Fibroblast of gingiva (primary cell): ENCODE measurements at places on chromosomes 5 and 9.

- no peak for DNase-seq
Measured at GRCh38 chr9:97963232-97963631, 19.9 kb upstream of the ANP32B start.

- no peak for DNase-seq
Measured at GRCh38 chr9:130740218-130741023, 46.8 kb downstream of the EXOSC2 start.

DNA sequence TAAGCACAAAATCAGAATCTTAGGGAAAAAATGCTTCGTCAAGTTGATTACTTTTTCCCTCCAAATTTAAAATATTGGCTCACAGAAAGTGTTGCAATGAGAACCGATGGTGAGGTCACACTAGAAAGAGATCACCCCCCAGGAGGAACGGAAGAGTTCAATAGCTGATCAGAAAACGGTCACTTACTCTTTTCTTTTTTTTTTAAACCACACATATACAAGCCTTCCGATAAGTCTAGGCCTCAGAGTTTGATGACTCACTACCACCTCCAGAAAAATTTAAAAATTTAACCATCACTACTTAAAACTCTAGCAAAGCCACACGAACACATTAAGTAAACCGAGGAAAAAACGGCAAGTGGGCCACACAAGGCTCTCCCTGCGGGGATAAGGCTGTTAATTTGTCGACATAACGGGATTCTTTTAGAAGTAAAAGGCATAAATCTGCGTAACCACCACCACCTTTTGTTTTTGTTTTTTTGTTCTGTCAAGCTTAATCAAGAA lies 1.2 kb downstream of the SURF4 start:
- peak; percentile 56 for DNase-seq

- DNase-seq: no peak
Measured at GRCh38 chr5:112915831-112916230, 6.2 kb downstream of the REEP5 start.

- DNase-seq: no peak
Measured at GRCh38 chr5:62142351-62142750, 163.7 kb upstream of the KIF2A start.

DNA sequence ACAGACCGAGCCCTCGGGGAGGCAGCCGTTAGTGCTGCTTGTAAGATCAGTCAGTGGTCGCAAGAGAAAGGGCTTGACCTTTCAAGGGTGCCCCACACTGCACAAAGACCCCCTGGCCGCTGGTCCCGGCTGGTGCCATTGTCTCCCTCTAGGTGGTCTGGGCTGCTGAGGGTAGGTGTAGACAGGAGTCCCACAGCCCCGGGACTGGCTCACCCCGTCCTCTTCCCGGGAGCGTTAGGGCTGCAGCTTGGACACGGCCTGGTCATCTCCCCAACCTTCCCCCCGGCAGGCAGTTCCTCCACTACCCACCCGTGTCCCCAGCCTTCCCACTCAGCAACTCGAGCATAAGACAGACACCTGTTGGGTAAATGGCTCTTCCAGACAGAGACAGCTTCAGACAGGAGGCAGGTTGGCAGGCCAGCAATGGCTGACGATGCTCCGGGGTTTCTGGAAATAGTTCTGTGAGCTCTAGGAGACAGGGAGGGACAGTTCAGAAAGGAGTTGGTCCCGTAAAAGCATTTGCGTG lies 15.3 kb upstream of the TMEM250 start:
- DNase-seq: no peak

GRCh38 chr5:139065306-139065705 lies 132.9 kb downstream of the SIL1 start:
- DNase-seq: peak; percentile 53

- DNase-seq: no peak
Measured at GRCh38 chr5:169871826-169872490, 108.3 kb downstream of the INSYN2B start.

GRCh38 chr9:99249619-99250018 lies 27.5 kb downstream of the SEC61B start:
- DNase-seq: no peak

DNA sequence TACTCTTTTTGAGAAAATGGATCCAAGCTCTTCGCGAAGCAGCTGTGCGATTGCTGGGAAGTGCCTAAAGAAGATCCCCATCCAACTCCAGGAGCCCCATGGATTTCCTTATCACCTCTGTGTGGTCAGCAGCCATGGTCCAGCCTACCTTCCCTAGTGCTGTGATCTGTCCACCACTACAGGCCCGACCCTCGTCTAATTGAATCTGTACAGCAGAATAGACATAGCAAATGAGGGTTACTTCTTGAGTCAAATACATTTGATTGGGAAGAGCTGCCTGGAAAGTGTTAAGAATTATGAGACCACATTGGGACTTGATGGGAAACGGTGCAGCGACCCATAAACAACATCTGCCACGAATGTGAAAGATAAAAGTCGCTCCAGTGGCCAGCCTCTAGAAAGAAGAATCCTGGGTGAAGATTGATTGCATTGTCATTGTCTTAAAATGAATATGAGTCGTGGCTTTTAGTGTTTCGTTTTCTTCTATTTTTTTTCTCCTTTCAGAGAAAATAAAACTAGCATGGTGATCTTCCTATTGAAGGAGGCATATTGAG lies 118.4 kb downstream of the PAM start:
- peak; percentile 12 for DNase-seq

- no peak for DNase-seq
Measured at GRCh38 chr9:132780230-132781007, 97.7 kb downstream of the AK8 start.

DNA sequence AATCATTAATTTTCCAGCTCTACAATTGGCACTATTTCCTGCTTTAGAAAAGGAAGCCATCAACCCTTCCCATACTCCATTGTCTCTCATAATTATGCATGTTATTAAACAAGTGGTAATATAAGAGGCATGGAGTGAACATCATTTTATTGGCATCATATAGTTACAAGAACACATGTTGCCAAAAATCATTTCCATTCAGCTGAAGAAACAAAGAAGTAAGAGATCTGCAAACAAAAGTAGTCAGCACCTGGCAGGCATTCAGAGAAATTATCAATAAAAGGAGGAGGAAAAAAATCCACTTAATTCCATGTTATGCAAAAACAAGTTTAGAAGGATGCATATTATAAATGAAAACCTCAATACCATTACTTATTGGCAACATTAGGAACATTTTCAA lies 1208.2 kb upstream of the C9orf72 start:
- DNase-seq: no peak

GRCh38 chr9:12798066-12798770 lies 23.4 kb downstream of the LURAP1L start:
- no peak for DNase-seq

- DNase-seq: no peak
Measured at GRCh38 chr9:13557746-13558145, 278.3 kb upstream of the MPDZ start.

DNA sequence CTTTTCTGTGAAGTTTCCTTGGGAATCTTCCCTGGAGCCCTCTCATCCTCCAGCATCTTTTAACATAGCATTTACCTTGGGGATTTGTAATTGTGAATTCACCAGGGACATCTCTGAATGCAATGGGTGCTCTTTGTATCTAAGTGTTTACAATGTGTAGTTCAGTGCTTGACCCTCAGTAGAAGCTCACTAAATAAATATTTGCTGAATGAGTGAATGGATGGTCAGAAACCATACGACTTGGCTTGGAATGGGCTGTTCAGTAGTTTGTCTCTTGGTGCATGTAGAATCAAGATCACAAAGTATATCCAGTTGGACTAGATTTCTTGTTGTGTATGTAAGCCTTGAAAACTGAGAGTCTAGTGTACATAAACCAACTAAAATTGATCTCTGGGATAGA lies 81.8 kb upstream of the MEF2C start:
- no peak for DNase-seq

- no peak for DNase-seq
Measured at GRCh38 chr5:149521739-149522685, 29.2 kb downstream of the CSNK1A1 start.

- peak; percentile 31 for DNase-seq
Measured at GRCh38 chr9:76620581-76620980, 143.7 kb upstream of the PCA3 start.

DNA sequence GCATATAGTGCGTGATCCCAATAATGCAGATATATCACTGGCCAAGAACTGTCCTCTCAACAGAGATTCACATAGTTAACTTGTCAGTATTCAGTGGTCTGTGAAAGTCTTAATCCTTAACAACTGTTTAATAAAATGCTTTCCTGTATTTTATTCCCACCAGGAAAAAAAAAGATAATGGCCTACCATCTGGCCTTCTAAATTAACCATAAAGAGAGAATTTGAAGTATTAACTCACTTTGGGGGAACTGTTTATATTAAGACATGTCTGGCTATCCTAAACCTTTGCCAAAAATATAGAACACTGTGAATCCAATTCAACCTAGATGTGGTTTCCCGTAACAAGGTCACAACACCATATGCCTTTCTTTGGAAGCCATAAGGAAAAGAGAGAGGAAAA lies 818 bp upstream of the FREM1 start:
- no peak for DNase-seq

DNA sequence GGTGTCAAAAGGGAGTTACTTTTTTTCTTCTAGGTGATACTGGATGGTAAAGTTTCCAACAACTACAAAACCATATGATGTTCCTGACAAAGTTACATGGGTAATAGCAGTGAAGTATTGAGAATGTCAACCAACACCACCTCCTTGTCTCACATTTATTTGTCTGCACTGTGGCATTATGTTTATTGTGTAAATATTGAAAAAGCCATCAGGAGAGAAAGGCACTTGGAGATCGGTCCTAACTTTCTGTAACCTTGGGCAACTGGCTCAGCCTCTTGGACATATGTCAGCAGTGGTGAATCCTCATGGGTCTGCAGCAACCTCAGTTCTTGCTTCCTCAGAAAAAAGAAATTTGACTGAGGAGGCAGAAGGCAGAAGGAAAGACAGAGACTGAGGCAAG lies 50.0 kb upstream of the ICE1 start:
- DNase-seq: no peak

DNA sequence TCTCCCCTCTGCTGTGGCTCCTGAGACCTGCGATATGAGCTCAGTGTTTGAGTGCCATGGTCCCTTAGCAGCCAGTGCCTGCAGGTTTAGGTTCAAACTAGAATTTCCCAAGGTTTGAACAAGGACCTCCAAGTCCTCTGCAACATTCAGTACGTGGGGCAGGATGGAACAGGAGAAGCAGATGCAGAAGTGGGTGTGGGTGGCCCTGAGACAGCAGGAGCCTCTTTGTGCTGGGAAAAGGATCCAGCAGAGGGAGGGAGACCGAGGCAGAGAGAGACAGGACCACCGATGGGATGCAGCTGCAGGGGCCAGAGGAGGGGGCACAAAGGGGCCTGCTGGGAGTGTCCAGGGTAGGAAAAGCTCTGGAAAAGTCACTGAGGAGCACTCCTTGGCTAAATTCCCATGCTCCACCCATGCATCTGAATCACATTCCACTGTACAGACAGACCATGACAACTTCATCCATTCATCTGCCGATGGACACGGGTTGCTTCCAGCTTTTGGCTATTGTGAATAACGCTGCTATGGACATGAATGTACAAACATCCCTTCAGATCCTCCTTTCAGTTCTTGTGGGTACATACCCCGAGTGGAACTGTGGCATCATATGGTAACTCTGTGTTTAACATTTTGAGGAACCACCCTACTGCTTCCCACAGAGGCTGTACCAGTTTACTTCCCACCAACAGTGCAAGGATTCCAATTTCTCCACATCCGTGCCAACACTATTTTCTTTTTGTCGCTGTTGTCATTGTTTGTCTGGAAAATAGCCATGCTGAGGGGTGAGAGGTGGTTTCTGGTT lies 26.7 kb upstream of the SUSD3 start:
- no peak for DNase-seq

GRCh38 chr5:179975713-179976134 lies 68.0 kb upstream of the TBC1D9B start:
- no peak for DNase-seq

GRCh38 chr9:90176901-90177300 lies 465.7 kb downstream of the DIRAS2 start:
- no peak for DNase-seq

- peak; percentile 81 for DNase-seq
Measured at GRCh38 chr5:170451747-170452365, 52.0 kb upstream of the KCNIP1 start.

- DNase-seq: no peak
Measured at GRCh38 chr5:1718669-1719068, 81.0 kb downstream of the MRPL36 start.

- DNase-seq: no peak
Measured at GRCh38 chr5:59040804-59041201, 457.9 kb downstream of the RAB3C start.

DNA sequence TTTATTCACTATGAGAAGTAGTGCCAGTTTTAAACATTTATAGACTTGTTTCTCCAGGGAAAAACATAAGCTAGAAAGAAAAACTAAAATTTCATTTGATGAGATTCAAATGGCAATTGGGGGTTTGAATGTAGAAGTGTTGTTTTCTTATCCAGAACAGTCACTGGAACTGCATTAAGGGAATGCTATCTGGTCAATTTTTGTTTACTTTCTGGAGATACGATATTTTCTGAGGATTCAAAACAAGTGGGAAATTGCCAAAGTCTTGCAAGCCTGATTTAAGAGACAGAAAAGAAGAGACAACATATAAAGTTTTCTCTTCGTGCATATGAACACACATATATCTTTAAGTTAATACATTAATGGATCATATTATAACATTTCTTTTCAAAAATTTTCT lies 118.4 kb downstream of the NXNL2 start:
- no peak for DNase-seq

DNA sequence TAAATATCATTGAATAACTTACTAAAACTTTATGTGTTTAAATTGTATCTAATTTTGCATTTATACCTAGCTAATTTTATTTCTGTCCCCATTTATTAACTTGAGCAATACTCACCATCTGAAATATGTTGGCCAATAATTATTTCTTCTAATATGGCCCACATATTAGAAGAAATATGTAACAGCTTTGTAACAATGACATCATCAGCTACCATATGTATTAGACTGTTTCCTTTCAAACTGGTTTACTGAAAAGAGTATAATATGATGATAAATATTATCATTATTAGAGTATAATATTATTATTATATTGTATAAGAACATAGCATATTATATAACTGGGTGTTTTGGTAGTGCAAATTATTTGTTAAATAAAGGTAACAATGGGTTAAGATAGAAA lies 220.5 kb downstream of the FBXL7 start:
- no peak for DNase-seq

GRCh38 chr9:34651321-34651720 lies 664 bp upstream of the IL11RA start:
- DNase-seq: peak; percentile 52

GRCh38 chr5:61053937-61054336 lies 108.3 kb downstream of the SMIM15 start:
- DNase-seq: no peak

DNA sequence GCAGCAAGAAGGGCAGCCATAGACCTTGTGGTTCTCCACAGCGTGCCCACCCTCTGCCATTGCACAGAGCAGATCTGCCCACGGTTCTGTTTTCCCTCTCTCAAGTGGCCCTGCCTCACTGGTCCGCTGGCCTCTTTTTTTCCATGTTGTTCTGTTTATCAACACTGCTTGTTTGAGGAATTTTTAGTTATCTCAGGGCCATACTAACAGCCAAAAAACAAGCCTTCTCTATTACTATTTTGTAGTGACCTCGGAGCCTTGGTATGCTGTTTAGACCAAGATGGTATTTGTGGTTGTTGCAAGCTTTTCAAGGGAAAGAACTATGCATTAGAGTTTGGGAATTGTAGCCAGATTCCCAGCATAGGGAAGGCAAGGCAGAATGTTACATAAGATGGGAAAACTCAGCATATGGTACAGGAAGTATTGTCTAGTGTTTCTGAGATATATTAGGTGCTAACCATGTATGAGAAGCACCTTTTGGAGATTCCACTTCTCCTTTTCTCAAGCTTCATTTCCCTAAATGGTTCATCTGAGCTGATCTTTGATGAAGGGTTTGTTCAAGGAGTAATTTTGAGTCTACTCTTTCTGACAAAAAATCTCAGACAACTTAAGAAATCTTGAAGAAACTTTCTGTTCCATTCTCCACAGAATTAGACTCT lies 54.3 kb downstream of the NUP214 start:
- DNase-seq: peak; percentile 76
